NCI-H1105 treated with DMSO at 0.1 percent for 48 hours (cell line): ENCODE measurements at places on chromosomes 7 and 10.

DNA sequence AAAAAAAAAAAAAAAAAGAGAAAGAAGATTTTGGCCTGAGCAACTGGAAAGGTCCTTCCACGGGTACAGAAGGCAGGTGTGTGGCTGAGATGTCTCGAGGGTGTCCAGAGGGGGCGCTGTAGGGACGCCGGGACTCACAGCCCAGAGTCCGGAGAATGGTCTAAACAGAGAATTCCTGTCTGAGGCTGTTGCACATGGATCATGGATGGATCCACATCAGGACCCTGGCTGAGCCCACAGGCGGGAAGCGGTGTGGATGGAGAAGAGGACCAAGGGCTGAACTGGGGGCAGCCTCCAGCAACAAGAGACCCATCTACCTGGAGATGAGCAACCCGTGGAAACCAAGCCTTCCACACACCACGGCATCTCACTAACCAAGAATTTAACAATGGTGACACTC, 55.0 kb downstream of the PKD1L1 start:
- DNase-seq, result no peak

DNA sequence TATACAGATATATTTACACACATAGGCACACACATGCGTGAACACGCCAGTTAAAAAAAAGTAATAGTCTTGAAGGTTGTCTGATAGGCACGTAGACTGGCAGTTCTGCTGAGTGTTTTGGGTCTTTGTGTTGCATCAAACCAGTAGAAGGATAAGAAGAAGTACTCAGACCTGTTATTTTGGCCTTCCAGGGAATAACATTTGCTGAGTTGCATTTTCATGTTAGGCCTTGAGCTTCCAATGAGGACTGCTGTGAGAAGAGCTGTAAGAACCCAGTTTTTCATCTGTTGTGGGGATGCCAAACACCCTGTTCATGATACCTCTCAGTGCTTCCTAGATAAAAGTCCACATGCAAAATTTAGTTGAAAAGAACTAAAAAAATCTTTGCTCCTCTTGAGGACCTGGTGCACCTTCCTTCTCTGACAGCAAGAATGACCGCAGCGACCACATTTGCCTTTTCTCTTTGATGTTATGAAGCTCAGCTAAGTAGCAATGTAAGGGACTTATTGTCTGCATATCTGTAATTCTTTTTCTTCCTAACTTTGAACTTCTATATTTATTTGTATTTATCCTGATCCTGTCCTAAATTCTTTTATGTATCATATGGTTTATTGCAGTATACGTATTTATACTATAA, 27.2 kb downstream of the HIPK2 start:
- DNase-seq, result no peak

DNA sequence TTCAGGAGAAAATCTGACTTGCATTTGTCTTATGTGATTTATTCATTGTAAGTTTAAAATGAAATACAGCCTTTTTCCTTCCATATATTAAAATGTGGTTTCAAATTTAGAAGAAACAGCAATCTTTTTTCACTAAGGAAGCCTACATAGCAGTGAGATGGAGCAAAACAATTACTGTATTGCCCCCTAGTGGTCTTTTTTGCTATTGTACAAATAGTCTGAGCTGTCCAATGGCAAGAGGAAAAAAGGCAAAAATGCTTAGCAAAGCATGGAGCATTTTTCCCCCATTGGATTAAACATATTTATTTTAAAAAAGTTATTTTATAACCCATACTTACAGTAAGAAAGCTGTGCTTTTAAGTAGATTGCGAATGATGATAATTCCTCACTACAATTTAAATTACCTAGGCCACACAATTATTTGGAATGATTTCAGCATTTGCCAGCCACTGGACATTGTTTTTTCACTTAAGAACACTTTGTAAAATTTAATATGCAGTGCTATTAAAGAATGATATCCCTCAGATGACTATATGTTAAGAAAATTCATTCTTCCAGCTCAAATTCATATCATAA, 119.5 kb downstream of the CPED1 start:
- DNase-seq, result peak; percentile 65

GRCh38 chr7:140330128-140330527, 68.2 kb downstream of the SLC37A3 start:
- peak; percentile 11 for DNase-seq

DNA sequence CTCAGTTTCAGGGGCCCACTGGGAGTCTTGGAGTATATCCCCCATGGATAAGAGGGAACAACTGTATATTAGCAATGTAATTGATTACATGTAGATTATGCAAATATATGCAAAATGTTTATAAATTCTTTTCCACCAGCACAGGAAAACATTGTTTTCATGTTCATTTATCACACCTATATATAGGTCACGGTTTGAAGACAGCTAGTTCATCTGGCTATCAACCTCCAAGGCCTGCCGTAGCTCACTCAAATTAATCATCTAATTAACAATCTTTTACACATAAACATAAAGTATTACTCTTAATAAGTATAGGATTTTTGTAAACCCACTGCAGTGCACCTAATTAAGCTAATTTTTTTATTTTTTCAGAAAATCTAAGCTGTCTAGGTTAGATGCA, 53.7 kb upstream of the SP4 start:
- no peak for DNase-seq

- DNase-seq, result no peak
Observed at GRCh38 chr7:127848241-127848640, 183.0 kb downstream of the LRRC4 start.

GRCh38 chr10:79103129-79103528, 34.4 kb downstream of the ZMIZ1 start:
- no peak for DNase-seq

DNA sequence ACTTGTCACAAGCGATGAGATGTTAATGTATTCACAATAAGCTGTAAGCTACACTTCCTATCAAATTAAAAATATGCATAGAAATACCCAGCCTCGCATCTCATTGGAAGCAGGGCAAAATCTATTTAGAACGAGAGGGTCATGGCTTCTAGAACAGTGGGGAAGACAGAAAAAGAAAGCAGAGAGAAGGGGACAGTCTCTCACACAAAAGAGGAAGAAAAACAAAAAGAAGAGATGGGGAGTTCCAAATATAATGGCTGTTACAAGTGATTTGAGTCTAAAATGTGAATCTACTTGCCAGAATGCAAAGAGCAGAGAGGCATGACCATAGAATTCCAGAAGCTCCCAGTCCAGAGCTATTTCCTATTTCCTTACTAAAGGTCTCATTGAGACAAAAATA, 13.8 kb downstream of the LRRN3 start:
- no peak for DNase-seq

- DNase-seq, result no peak
Observed at GRCh38 chr10:110898391-110898790, 20.6 kb downstream of the BBIP1 start.

DNA sequence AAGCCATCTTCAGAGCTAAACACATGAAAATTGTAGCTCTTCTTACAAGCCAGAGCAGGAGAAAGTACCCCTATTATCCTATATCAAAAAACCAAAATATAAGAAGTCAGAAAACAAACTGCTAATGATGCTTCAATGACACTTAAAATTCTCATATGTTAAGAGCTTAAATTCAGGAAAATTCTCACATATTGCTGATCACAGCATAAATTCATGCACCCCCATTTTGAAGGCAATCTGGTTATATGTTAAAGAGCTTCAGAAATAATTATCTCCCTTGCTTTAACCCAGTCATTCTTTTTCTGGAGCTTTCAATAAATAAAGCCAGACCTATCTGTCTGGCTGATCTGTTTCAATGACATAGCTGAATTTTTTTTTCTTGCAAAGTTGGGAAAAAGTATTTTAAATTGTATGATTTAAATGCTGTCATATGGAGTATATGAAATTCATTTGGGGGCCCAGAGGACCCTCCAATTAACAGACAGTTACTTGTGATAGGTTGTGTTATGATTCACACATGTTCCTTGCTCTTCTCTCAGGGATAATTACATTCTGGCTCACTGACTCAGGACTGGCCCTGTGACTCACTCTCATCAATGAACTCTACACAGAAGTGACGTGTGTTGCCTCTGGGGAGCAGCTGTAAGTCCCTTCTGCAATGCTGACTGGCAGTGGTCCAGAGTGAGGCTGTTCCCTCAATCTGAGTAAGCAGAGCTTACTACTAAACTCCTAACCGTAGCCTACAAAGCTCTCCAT, 85.2 kb downstream of the HGF start:
- DNase-seq, result peak; percentile 90

DNA sequence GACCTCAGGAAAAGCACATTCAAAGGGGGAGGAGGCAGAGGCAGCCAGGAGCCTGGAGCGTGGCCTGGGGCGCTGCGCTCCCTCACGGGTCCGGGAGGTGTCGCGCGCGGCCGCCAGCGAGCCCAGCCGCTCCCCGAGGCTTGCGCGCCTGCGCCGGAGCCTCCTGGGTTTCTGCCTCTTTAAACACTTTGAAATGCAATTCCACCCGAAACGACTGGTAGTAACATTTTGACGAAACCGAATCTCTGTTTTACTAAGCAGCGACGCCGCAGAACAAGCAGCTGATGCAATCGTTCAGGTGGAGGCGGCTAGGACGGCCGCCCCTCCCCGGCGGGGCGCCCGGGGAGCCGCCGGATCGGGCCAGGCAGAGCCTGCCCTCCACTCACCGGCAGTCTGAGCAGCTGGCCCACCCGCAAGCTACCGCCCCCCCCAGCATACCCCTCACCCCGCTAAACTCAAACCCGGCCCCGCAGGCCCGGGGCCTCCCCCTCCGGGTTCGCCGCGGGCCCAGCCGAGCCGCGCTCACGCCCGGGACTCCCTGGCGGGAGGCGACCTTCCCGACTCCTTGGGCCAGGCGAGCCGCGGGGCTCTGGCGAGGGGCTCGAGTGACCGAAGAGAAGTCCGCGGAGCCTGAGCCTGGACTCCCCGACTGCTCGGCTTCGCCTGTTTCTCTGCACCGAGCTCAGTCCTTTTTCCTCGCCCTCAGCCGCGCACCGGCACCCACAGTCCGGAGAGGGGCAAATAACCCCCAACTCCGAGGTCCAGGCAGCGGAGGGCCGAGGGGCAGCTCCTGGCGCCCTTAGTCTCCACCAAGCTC, 3.2 kb downstream of the MKX start:
- DNase-seq, result peak; percentile 59

DNA sequence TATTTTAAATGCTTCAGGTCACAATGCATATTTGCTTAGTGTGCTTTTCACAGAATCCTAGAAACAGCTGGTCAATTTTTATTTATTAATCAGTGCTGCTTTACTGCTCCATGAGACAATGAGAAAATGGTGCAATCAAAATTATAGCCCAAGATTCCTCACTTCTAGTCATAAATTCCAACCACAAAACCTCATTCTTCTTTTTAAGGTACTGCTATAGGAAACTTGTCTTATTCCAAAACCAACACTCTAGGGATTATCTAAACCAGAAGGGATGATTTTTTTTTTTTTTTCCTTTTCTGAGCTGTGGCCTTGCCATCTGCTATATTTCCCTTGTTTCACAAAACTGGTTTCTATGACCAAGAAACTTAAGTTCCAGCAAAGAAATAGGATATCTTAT, 64.0 kb upstream of the SEMA3A start:
- no peak for DNase-seq

DNA sequence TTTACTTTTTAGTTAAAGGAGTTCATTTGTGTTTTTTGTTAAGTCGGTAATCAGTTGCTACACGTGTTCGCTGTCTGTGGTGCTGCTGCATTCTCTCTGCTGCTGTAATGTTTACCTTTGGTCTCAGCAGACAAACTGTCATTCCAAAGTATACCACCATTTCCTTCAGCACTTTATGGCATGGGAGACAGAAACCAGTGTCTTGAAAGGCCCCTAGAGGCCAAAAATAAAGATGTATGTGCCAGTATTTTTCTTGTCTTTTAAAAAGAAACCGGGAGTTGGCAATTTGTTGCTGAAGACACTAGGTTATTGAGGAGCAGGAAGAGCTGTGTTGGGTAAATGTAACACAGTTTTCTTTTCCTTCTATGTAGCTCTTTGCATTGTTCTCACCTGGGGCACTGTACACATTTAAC, 24.1 kb downstream of the ZNF92 start:
- DNase-seq, result no peak

- DNase-seq, result no peak
Observed at GRCh38 chr10:93028883-93029282, 31.7 kb upstream of the CYP26C1 start.

GRCh38 chr10:103772096-103772845, 83.1 kb downstream of the SH3PXD2A start:
- peak; percentile 62 for DNase-seq

DNA sequence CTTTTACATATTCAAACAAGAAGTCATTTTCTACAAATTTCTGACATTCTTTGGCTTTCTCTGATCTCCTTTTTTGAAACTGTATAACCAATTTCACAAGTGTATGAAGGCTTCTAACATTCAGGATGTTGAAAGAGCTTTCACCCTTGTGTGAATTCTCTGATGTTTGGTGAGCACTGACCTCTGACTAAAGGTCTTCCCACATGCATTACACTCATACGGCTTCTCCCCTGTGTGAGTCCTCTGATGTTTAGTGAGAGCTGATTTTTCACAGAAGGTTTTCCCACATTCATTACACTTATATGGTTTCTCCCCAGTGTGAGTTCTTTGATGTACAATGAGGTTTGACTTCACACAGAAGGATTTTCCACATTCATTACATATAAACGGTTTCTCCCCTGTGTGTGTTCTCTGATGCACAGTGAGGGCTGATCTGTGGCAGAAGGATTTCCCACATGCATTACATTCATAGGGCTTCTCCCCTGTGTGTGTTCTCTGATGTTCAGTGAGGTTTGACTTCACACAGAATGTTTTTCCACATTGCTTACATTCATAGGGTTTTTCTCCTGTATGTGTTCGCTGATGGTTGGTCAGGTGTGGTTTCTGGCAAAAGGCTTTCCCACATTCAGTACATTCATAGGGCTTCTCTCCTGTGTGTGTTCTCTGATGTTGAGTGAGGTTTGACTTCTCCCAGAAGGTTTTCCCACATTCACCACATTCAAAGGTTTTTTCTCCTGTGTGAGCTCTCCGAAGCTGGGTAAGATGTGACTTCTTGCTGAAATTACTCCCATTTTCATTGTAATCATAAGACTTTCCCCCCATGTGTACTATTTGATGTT, 25.7 kb downstream of the ZNF248 start:
- no peak for DNase-seq

GRCh38 chr10:122689146-122689820, 10.4 kb downstream of the C10orf120 start:
- DNase-seq, result no peak

- DNase-seq, result no peak
Observed at GRCh38 chr7:158729646-158730382, 25.2 kb upstream of the NCAPG2 start.

DNA sequence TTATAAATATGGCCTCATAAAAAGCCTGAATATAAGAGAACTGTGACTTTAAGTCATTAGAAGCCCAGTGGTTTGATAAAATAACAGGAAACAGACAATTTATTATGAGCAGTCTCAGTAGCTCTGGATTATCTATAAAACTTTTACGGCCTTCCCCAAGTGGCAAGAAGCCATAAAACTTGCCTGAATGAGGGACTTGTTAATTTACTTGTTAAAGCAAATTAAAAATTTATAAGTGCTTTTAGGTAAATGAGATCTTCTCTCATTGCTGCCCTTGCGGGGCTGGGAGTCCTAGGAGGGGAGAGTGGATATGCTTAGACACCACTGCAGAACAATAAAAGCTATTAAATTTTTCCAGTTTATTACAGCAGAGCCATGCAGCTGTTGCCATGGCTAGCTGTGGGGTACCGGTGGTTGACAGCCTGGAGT, 499.9 kb downstream of the AUTS2 start:
- peak; percentile 91 for DNase-seq

- no peak for DNase-seq
Observed at GRCh38 chr10:117140525-117140902, 2.4 kb upstream of the VAX1 start.
